Thyroid gland (tissue), 4 donors: ENCODE measurements at places on chromosomes 7 and 10. TPM values are rescaled to one million over a fixed set of nuclear protein-coding genes. Genes with fewer than 3 reads are reported as not detected.

Gene PAPOLB
- 0.22 TPM for total RNA-seq

Gene NEUROD6
- not detected for total RNA-seq

Gene C7orf57
- total RNA-seq, result not detected

Gene PNLIPRP2
- total RNA-seq, result not detected

Gene DNAJB6
- total RNA-seq, result 80.7 TPM

Gene OGDHL
- total RNA-seq, result 113 TPM

Gene SAP25
- total RNA-seq, result 1.5 TPM

GRCh38 chr10:43692051-43692825 lies 43.6 kb upstream of the ZNF32 start:
- DNase-seq, result no peak

DNA sequence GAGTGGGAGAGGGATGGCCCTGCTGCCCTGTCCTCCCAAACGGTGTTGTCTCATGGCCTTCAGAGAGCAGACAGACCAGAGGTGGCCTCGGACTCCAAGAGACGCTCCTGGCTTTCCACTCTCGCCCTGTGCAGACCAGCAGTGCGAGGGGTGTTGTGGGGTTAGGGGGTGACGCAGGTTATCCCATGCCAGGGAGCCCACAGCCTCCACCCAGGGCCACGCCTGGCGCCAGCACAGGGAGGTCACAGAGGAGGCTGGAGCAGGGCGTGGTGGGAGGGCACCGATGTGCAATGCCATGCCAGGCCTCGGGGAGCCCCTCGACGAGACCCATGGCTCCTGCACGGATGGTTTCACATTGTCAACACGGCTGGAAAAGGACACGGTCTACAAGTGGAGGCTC lies 52.1 kb downstream of the INPP5A start:
- no peak for DNase-seq

- DNase-seq, result no peak
These were observed 169.3 kb downstream of the CHN2 start for GRCh38 chr7:29363636-29364425.

- no peak for DNase-seq
These were observed 333.2 kb upstream of the MGMT start for GRCh38 chr10:129133856-129134255.

DNA sequence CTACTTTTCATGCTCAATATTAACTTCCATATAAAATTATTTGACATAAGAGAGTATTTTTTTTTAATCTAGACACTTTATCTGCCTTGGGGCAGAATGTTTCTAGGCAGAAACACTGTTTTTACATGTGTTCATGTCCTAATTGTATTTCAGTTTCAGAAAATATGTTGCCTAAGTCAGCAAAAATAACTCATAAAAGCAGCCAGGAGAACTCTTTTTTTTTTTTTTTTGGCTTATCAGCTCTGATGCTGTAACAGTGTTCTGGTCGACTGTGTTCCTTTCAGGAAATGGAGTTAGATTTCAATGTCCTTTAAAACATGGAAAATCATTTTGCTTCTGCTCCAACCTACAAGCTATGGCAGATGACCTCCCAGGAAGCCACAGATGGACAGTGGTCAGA lies 63.2 kb upstream of the OPALIN start:
- no peak for DNase-seq

DNA sequence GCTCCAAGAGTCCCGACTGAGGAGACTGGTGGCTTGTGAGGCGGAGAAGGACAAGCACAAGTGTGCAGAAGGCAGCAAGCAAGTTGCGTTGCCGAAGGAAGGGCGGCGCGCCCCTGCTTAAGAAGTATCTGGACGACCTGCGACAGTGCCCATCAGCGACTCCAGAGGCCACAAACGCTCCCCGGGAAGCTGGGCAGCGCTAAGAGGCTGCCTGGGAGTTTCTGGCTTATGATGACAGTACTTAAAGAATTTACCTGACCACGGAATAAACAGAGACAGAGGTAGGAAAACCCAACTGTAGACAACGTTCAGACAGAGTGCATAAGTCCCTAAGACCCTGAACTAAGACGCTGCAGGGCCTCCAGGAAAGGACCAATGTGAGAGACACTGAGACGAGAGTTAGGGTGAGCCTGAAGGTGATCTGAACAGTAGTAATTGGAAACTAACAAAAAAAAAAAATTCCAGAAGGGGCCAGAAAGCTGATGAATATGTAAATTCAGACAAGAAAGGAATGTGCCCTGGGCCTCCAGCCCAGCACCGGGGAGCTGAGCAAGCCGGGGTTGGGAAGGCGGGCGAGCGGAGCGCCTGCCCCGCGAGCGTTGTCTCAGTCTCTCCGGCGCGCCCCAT lies 1.0 kb downstream of the OSBPL3 start:
- DNase-seq, result peak; percentile 50

DNA sequence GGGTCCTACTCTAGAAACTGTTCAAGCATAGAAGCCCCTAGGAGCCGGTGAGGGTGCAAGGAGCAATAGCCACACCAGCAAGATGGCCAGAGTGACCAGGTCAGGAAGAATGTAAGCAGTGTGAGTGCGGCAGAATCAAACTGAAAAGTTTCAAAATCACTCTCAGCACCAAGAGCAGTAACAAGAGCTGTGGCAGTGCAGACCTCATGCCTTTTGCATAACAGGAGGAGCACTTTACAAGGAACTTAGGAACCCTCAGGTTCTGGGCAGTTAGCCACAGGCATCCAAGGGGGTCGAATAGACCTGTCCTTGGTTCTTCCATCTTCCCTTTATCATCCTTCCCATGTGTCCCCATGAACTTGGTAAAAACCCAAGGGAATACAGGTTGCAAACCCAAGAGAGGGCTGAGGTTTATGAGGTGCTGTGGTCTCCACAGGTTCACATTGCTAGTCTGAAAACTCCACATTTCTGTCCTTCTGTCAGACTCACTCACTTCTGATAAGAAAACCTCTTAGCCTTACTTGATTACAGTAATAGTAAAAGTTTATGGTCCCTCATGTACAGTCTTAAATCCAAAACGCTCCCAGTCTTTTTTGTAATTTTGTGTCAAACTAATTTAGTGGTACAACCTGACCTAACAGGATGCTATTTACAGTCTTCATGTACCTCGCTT lies 78.4 kb downstream of the PON1 start:
- peak; percentile 3 for DNase-seq

DNA sequence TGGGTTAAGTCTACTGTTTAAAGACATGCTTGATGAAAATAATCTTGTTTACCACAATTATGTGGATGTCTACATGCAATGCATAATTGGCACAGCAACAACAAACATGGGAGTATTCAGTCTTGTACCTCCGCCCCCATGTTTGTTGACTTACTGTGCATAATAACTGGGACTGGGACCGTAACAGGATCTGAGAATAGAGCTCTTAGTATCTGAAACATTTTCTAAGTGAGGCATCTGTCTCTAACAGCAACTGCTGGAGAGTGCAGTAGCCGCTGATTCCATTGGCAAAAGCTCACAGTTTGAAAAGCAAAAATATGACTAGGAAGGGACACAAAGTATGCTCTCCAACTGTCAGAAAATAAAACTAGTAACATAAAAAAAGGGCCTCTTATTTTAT lies 61.6 kb downstream of the ENO4 start:
- no peak for DNase-seq

DNA sequence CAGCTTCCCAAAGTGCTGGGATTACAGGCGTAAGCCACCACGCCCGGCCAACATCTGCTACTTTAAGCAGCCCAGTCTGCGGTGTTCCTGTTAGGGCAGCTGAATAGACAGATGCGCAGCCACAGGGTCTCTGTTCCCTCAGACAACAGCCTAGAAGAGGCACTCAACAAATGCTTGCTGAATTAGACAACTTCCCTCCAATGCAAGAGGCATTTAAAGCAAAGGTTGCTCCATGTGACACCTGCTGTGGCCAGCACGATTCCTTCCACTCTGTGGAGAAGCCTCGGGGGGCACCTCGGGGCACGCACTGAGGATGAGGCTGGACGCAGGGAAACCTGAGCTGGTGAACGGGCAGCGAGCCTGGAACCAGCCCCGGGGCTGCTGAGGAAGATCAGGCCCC lies 237.8 kb downstream of the MAD1L1 start:
- no peak for DNase-seq
